ENCODE measurements at places on chromosomes 1 and 21. TPM values are rescaled to one million over a fixed set of nuclear protein-coding genes. Genes with fewer than 3 reads are reported as not detected.
A peak's percentile ranks its signal among the peaks of the same experiment; 100 is the strongest.

PRAMEF9 gene
- total RNA-seq = not detected

KRTAP12-2 gene
- total RNA-seq = not detected

BSND gene
- total RNA-seq = not detected

FAM167B gene
- total RNA-seq = 0.35 TPM

LMX1A gene
- total RNA-seq = not detected

ENAH gene
- total RNA-seq = 0.08 TPM

- peak; percentile 54 for DNase-seq
Observed at GRCh38 chr1:223143537-223144248, 645 bp upstream of the TLR5 start.

DNA sequence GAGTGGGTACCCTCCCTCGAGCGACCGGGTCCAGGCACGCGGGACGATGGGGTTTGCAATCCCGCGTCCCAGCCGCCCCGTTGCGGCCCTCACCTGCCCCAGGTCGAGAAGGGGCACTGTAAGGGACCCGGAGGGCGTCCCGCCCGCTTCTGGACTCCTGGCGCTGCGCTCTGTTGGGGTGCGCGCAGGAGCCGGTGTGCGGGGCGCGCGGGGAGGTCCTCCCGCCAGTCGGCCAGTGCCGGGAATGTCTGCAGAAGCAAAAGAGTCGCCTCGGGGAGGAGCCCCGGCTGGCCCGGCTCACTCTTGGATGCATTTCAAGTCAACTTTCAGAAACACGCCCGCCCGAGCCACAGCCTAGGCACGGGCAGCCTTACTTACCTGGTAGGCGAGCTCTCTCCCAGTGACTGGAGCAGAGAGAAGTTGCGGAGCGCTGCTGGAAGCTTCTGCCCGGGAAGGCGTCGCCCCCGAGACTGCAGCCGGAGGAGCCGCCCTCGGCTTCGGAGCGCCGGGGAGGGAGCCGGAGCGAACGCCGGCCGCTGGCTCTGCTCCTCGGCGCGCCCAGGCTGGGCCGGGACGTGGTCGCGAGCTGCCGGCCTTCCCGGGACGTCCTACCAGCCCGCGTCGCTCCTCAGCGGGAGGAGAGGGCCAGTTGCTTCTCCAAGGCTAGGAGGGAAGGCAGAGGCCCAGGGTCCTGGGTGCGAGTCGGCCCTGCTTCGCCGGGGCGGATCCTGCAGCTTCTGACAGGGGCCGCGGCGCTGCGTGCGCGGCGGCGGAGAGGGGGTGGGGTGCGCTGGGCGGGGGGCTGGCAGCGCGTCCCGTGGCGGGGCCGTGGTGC is at the start of gene LMX1A:
Gene LMX1A (minus strand): TSS at position 739 of the 835 bp plus-strand sequence. CDS start 1,156 bp downstream, outside the sequence.
- no peak for DNase-seq

DNA sequence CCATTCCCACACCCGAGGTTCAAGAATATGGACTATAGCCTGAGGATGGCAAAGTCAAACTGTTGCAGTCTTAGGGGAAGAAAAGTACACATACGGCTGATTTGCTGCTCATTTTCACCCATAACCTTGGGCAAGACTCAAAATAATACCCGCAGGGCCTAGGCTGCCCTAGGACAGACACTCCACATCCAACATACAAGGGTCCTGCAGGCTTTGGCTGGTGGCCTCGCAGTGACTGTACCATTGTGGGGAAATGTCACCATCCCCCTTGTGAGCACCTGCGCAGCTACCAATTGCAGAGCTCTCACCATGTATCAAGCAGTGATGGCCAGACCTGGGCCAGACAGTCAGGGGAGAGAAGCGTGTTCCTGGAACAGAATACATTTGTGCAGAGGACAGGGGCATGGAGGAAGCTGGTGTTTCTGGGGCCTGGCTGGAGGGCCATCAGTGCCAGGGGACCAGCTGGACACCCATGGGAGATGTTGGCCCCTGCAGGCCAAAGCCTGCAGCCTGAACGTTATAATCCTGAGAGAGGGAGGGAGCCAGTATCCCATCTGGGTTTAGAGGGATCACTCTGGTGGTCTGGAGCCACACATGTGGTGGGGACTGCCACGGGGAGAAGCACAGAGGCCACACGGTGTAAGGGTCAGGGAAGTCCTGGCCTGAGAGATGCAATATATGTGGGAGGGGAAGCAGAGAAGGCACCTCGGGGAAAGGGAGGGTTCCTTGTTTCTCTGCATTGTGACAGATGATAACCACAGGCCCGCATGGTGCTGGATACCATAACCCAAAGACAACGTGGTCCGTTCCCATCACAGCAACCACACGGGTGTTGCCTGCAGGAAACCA is 101.2 kb downstream of the GLIS1 start:
- DNase-seq = no peak

- peak; percentile 81 for DNase-seq
Observed at GRCh38 chr1:9867408-9868243, 42.4 kb downstream of the CTNNBIP1 start.

DNA sequence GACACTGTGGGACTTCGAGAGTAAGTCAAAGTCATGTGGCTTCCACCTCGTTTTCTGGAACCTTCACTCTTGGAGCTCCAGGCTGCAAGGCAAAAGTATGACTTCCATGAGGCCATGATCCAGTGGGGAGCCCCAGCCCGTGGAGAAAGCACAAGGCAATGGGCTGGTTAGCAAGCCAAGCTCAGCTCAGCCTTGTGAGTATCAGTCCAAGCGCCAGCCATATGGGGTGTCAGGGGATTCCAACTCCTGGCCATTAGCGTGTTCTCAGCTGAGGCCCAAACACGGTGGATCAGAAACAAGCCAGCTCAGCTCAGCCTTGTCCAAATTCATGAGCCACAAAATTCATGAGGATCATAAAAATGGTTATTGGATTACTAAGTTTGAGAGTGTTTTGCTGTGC is 261.0 kb downstream of the RHOU start:
- DNase-seq = no peak

- DNase-seq = no peak
Observed at GRCh38 chr1:85571828-85572227, 8.7 kb upstream of the CCN1 start.

All from CD8-positive, alpha-beta T cell (primary cell).